ENCODE measurements at places on chromosomes 1 and 21.

DNA sequence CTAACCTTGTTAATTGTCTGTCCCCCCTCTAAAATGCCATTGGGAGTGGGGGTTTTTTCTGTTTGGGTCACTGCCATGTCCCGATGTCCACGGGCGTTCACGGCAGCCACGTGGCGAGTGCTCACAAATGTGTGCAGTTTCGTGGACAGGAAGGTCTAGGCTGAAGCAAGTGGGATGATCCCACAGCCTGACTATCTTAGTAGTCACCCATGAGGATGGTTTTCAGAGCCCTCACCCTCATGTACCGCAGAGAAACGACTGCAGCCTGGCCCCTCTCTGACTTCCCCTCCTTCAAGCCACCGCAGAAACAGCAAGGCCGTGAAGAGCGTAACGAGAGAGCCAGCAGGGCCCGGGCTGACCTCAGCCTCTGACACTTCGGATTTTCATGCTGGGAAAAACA lies 52.3 kb upstream of the COX20 start:
- no peak for DNase-seq

GRCh38 chr1:111486431-111486830 lies 12.6 kb downstream of the C1orf162 start:
- DNase-seq: no peak

- DNase-seq: no peak
Observed at GRCh38 chr1:89897347-89898133, 76.7 kb downstream of the LRRC8D start.

DNA sequence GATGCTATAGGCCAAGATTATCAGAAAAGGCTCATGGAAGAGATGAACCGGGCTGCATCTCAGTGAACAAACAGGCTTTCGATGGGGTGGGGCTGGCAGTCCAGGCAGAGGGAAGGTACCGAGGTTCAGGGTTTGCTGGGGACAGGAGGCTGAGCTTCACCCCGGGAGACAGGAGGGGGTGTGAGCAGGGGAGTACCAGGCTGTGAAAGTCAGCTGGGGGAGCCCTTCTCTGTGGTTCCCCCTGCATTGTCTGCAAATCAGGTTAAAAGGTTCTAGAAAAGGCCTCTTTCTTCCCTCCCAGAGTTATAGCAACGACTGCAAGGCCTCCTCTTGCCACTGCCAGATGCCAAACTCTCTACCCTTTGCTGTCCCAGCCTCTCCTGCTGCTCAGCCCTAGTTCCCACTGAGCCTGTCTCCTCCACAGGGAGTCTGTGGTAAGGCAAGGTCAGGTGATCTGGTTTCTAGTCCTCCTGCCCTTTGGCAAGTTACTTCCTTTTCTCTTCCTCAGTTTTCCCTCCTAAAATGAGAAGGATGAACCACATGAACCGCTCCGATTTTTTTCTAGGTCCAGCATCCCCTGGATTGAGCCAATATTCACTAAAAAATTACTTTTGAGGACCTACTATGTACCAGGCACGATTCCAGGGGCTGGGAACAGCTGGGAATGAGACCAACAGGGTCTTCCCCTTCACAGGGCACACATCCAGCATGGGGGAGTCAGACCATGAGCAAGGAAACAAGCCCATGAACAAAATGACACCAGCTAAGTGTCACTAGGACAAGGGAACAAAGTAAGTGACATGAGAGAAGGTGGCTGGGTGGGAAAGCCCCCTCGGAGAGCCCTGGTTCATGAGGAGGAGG lies 7.2 kb downstream of the LAD1 start:
- no peak for DNase-seq

- no peak for DNase-seq
Observed at GRCh38 chr21:39084979-39085729, 98.1 kb downstream of the PSMG1 start.

- no peak for DNase-seq
Observed at GRCh38 chr1:51789342-51789741, 89.2 kb downstream of the NRDC start.

DNA sequence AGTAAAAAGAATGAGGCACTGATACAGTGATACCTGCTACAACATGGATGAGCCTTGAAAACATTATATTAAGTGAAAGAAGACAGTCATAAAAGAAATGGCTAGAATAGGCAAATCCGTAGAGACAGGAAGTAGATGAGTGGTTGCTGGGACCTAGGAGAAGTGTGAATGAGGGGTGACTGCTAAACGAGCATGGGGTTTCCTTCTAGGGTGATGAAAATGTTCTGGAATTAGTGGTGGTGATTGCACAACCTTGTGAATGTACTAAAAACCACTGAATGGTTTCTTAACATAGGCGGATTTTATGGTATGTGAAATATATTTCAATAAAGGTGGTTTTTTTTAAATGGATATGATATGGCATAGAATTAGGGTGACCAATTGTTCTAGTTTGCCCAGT lies 12.6 kb upstream of the SERINC2 start:
- peak; percentile 83 for DNase-seq

DNA sequence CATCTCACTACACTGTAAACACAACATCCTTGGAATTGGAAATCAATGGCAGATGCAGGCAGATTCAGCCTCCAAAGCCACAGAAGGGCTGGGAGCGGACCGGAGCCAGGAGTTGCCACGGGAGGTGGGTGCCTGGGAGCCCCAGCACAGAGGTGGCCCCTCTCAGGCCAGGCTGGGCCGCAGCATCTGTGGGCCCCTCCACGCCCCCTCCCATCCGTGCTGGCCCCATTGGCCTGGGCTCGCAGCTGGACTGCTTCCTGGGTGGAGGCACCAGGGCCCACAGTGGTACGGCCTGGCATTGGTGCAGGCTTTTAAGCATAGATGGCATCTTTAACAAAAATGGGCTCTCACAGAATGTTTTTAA lies 64.2 kb downstream of the SLX9 start:
- DNase-seq: no peak

- no peak for DNase-seq
Observed at GRCh38 chr1:114262337-114262736, 108.7 kb upstream of the SYT6 start.

- DNase-seq: no peak
Observed at GRCh38 chr1:219465212-219466093, 147.5 kb downstream of the ZC3H11B start.

GRCh38 chr1:155017041-155017945 lies 14.7 kb downstream of the ZBTB7B start:
- peak; percentile 95 for DNase-seq

DNA sequence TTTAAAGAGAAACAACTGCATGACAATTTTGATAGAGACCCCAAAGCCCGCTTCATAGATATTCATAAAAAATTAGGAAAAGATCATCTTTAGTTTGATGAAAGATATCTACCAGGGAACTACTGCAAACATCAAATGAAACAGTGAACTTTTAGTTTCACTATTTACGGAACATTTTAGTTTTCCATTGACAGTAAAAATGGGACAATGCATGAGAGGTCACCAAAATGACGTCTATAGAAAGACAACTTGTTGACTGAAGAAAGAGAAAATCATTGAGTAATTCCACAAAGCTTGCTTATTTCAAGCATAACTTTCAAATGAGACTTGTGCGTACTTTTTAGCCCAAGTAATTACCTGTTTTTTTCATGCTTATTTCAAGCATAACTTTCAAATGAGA lies 411.4 kb downstream of the HLX start:
- DNase-seq: no peak

- no peak for DNase-seq
Observed at GRCh38 chr21:37416914-37417313, 50.3 kb downstream of the DYRK1A start.

GRCh38 chr21:26686278-26686677 lies 113.2 kb upstream of the CYYR1 start:
- DNase-seq: peak; percentile 25

GRCh38 chr1:15974855-15975254 lies 1.0 kb downstream of the ZBTB17 start:
- peak; percentile 6 for DNase-seq

GRCh38 chr1:154198756-154199562 lies 7.1 kb upstream of the TPM3 start:
- peak; percentile 71 for DNase-seq

GRCh38 chr1:26254404-26254803 lies 20.4 kb downstream of the CEP85 start:
- no peak for DNase-seq

DNA sequence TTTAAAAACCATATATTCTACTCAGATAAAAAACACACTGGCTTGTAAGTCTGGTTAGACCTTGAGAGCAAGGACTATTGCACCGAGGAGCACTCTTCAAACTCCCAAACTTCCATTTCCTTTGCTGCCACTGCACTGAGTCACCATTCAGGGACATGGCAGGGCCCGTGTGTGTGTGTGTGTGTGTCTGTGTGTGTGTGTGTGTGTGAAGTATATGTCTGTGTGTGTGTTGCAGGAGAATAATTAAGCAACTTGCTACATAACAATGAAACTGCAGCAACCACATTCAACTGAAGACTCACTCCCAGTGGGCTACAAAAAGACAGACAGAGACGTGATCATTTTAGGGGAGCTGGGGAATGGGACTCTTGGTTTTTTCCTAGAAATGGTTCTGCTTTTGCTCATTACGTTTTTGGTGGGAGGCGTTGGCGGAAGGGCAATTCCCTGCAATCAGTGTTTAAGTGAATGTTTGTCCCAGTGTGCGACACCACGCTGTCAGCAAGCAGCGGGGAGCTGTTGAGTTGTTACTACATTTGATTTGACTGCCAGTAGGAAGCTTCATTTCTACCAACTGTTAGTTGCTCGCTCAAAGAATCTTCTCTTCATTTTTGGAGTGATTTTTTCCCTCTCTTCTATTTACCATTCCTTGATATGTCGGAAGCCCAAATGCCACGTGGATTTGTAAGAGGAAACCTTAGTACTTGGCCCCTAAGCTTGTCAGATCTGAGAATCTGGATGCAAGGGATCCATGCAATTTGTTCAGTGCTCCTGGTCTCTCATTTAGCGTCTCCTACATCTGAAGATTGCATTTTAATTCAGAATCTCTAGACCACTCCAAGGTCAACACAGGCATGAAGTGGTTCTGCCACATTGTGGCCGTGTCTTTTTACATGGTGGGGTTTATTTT lies 36.1 kb downstream of the ESRRG start:
- no peak for DNase-seq

DNA sequence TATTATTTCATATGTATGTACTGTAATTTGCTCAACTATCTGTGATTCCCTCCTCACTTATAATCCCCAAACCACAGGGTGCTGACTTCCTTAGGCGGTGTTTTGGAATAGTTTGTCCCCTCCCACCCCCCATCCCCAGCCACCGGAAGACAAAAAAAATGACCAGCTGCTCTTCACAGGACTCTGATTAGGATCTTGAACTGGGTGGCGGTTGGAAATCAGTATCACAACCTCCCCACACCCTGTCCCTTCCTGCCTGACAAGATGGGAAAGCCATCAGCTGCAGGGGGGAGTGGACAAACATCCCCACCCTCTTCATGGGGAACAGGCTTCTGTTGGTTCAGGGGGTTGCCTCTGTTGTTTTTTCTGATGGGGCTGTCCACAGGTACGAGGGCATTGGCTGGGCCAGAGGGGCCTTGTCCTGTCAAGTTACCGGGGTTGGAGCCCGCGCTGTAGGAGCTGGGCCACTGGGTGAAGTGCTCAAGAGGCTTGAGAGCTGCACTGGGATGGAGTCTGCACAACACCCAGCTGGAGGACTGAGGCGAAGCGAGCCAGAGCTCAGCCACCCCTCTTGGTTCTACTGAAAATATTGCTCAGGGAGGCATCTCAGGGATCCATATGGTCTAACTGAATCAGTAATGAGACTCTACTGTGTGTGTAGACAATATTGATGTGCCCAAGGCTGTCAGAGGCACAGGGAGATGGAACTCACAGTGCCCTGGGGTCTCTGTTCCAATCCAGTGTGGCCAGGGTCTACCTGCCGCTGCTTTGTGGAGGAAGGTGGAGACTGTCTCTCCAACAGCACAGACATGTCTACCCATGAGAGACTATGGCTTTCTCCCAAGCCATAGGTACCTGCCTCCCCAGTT lies 28.2 kb downstream of the NAV1 start:
- DNase-seq: no peak

- DNase-seq: no peak
Observed at GRCh38 chr1:66323958-66324625, 209.9 kb upstream of the SGIP1 start.

- peak; percentile 41 for DNase-seq
Observed at GRCh38 chr1:235783148-235783776, 83.4 kb downstream of the LYST start.

- peak; percentile 75 for DNase-seq
Observed at GRCh38 chr21:44337941-44338895, 972 bp downstream of the CFAP410 start.

DNA sequence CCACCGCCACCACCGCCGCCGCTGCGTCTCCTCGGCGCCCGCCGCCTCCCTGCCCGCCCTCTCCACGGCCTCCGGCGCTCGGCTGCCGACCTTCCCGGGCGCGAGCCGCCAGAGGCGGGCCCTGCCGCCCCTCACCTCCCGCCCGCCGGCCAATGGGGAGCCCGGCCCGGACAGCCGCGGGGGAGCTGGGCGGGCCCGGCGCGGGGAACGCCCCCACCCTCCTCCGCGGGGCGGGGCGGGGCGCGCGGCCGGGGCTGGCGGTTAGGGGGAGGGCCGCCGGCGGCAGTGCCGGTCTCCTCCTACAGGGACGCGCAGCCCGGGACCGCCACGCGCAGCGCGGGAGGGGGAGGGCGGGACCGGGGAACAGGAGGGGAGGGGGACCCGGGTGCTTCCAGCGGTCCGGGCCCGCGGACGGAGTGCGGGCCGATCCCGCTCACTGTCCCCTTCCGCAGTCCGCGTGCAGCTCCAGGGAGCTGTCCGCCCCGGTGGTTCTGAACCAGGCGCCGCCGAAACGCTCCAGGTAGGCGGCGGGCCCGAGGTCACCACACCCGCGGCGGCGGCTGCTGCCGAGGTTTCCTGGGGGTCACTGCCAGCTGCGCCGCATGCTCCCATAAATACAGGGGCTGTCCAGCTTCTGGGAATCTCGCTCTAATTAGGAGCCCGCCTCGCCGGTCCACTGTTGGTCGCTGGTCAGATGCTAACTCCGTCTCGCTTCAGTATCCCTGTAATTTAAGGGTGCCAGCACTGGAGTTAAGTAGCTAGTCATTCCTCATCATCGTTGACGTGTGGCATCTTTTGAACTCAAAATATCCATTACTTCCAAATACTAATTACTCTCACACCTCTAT lies at the start of gene PGBD5:
Gene PGBD5 (minus strand): TSS at position 87 of the 848 bp plus-strand sequence. CDS start 404 bp downstream, outside the sequence.
- DNase-seq: peak; percentile 86

DNA sequence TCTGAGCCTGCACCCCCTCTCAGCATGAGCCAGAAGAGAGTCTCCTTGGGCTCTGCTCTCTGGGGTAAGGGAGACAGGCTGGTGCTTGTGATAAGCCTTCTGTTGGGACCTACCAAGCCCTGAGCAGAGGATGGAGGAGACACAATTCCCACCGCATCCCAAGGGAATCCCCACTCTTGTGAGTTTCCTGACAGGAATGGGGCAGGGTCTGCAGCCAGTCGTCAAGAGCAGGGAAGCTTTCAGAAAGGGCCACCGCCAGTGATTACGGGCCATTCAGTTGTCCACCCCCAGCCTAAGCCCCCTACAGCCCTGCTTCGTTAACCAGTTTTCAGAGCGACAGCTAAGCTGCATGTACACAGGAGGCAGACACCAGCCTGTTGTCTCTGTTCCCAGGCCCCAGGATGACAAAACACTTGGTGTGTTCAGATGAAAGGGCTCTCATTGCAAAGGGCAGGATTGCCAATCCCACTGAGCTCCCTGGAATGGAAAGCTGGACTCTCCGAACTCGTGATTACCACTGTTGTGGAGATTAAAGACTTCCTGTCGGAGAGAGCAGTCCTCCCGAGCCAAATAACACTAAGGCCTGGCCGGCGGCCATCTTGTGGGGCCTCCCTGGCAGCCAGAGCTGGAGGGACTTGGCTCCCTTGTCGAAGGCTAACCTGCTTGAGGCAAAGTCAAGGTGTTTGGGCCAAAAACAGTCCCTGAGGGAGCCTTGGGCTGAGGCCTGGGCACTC lies 37.4 kb upstream of the SLC30A1 start:
- DNase-seq: no peak

All from NB4 (cell line).